T follicular helper cell (primary cell): ENCODE measurements at places on chromosomes 1 and 21.

DNA sequence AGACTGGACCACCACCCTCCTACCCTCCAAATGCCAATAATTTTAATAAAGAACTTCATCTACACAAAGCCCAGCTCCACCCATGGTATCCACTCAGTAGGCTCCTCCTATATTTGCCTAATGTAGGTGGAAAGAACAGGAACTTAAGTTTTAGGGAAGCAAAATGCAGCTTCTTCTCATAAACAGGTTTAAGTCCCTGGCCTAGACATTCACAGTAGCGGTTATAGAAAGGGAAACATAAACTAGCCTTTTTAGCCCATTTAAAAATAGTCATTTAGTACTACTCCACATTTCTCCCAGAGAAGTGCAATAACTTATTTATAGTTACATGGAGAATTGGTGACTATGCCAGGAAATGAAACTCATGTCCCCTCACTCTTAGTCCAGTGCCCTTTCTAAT lies 56.6 kb upstream of the CPLANE2 start:
- DNase-seq = no peak

GRCh38 chr1:31421371-31422040 lies 8.5 kb downstream of the SERINC2 start:
- no peak for DNase-seq

DNA sequence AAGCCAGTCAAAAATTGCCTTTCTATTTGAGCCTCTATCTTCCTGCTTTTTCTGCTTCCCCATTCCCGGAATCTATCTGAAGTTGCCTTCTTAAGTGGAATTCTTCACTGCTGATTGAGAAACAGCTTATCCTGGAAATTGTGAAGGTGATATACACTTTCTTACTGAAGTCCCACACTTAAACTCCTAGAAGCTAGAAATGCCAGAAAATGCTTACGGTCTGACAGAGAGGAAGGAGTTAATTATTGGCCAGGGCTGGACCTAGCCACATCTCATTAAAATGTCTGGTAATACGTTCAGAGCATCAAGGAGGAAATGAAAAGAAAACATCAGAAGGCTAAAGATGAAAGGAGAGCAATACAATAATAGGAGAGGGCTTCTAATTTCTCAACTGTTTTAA lies 292.5 kb upstream of the SNX7 start:
- no peak for DNase-seq

- DNase-seq = no peak
Observed at GRCh38 chr1:197127246-197127912, 19.1 kb downstream of the ASPM start.

GRCh38 chr1:40095806-40096205 lies 1.2 kb downstream of the PPT1 start:
- no peak for DNase-seq

DNA sequence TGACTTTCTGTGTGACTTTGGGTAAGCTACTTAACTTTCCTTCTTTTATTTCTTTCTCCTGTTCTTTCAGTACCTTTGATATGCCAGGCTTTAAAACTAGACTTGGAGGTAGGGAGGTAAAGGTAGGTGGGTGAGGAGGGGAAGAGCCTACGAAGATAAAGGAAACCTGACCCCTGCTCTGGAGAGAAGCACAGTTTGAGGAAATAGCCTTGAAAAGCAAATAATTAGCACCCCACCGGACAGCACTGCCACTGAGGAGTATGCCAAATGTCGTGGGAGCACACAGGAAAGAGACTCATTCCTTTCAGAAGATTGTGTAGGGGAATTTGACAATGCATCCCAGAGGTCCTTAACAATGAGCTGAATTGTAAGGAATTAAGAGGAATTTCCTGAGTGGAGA lies 65.2 kb upstream of the SPAG17 start:
- no peak for DNase-seq

DNA sequence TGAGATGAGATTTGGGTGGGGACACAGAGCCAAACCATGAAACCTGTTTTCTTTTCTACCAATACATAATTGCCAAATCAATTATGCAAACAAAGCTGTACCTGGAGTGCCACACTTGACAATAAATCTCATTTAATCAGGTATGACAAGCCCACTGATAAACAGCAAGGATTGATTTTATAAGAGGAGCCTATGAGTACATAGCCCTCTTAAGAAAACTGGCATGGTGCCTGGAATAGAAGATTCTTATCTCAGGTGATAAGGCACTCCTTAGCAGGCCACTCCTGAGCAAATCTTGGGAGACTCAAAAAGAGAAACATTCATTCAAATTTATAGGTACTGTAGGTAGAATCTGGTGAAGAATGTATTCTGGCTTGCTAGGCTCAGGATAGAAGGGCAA lies 28.6 kb upstream of the PDE4B start:
- DNase-seq = no peak

- DNase-seq = no peak
Observed at GRCh38 chr1:152165286-152166077, 6.5 kb upstream of the RPTN start.

DNA sequence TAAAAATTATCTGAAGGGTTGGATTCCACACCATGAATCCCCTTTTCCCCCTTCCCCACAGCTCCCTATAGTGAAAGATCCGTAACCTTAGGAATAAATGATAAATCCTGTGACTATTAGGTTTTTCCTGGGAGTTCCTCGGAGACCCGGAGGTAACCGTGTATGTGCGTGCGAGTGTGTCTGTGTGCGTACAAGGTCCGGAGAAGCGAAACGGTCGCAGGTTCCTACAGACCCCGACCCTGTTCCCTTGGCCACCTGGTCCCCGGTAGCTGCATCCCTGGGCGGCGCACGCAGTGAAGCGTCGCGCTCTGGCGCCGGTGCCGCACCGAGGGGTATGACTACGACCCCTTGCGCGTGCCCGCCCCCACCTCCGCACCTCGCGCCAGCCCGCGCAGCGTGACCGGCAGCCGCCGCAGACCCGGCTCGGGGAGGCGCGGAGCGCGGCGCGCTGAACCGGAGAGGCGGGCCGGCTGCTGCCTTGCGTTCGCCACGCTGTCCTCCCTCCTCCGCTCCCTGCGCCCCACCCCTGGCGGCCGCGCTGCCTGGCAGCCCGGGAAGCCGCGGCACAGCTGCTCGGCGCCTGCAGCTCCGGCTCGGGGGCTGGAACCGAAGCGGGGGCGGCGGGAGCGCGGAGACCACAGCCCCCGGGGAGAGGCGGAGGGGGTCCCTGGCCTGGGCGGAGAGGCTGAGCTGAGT lies at the start of gene AK5:
Gene AK5 (plus strand): TSS at position 529 of the 696 bp plus-strand sequence. CDS start 295 bp downstream, outside the sequence.
- peak; percentile 25 for DNase-seq

DNA sequence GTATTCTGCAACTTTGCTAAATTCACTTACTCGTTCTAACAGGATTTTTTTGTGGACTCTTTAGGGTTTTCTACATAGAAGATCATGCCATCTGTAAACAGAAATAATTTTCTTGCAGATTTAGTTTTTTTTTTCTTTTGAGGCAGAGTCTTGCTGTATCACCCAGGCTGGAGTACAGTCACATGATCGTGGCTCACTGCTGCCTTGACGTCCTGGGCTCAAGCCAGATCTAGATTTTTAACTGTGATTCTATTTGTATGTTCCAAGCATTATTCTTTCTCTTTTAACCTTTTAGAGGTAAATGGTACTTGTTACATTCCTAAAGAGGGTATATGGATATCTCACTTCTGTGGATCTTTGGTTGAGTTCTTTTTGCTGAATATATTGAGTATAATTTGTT lies 18.6 kb downstream of the FABP3 start:
- DNase-seq = no peak

DNA sequence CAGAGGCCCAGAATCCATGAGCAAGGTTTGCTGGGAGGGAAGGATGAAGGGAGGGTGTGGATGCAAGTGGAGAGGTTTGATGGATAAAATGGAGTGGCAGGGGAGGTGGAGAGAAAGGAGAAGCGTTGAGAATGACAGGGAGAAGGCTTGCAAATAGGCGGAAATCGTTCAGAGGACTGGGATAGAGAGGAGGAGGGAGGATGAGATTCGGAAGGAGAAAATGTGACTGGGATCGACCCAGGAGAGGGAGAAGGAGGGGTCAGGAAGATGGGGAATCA lies 376 bp downstream of the AVPR1B start:
- DNase-seq = no peak

GRCh38 chr1:172935062-172935592 lies 115.6 kb downstream of the TNFSF18 start:
- DNase-seq = no peak

DNA sequence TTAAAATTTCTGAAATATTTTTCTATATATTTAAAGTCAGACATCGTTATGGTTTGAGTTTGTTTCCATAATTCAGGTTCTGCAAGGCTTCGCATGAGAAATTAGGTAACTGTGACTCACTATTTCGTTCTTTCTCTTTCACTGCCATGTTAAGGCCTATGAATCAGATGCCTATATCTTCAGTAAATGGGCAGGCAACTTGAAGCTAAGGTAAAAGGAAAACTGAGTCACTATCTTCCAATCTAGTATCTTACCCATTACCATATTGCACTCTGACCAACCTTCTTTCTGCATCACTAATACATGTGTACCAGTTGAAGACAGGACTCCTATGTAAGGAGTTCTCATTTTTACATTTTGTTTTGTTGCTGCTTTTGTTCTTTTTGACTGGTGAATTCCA lies 37.8 kb downstream of the PYHIN1 start:
- no peak for DNase-seq

GRCh38 chr1:99252630-99253029 lies 11.7 kb upstream of the PLPPR4 start:
- DNase-seq = no peak
